Stimulated activated memory B cell treated with anti-CD40 and anti-IgM and Interleukin-4, amounts not matched to agents 10 μg/mL and 1 μg/mL and 100 μg/mL, for 72 hours (primary cell): ENCODE measurements at places on chromosomes 11 and 22.

GRCh38 chr22:44172370-44173108 is 8.2 kb upstream of the PARVG start:
- peak; percentile 97 for ATAC-seq

GRCh38 chr11:75770102-75770501 is 1.5 kb downstream of the DGAT2 start:
- ATAC-seq, result no peak

GRCh38 chr11:72439455-72439854 is 5.1 kb upstream of the CLPB start:
- no peak for ATAC-seq

- ATAC-seq, result no peak
Measured at GRCh38 chr11:32701616-32702015, 92.8 kb downstream of the CCDC73 start.

- no peak for ATAC-seq
Measured at GRCh38 chr11:27263046-27263445, 100.0 kb downstream of the CCDC34 start.

- peak; percentile 89 for ATAC-seq
Measured at GRCh38 chr22:43798492-43798891, 13.6 kb downstream of the EFCAB6 start.

- ATAC-seq, result no peak
Measured at GRCh38 chr22:44580176-44581095, 82.4 kb upstream of the RTL6 start.

DNA sequence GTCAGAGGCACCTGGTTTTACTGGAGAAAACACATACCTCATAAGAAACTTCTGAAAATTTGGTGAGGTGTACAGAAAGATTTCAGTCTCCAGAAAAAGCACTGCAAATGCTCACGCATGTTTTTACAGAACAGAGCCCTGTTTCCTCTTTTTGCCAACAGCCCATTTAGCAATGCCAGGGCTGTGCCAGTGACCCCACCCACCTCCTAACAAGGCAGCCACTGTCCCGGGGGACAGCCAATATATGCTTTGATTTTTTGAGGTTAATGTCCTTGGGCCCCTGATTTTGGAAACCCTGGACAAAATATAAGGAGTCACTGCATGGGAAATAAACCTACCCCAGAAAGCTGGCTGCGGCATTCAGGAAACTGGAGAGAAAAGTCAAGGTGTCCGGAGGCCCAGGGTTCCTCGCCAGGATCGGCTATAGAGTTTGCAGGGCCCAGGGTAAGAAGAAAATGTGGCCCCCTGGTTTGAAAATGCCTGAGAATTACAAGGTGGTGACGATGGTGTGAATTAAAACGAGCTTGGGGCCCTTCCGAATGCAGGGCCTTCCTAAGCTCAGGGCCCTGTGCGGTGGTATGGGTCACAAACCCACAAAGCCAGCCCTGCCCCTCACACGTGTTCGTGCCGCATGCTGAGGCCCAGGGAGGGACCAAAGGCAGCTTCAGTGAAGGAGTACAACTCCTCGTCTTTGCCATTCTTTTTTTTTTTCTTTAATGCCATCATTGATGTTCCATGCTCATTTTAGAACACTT is 71.1 kb upstream of the WNT7B start:
- ATAC-seq, result peak; percentile 35

DNA sequence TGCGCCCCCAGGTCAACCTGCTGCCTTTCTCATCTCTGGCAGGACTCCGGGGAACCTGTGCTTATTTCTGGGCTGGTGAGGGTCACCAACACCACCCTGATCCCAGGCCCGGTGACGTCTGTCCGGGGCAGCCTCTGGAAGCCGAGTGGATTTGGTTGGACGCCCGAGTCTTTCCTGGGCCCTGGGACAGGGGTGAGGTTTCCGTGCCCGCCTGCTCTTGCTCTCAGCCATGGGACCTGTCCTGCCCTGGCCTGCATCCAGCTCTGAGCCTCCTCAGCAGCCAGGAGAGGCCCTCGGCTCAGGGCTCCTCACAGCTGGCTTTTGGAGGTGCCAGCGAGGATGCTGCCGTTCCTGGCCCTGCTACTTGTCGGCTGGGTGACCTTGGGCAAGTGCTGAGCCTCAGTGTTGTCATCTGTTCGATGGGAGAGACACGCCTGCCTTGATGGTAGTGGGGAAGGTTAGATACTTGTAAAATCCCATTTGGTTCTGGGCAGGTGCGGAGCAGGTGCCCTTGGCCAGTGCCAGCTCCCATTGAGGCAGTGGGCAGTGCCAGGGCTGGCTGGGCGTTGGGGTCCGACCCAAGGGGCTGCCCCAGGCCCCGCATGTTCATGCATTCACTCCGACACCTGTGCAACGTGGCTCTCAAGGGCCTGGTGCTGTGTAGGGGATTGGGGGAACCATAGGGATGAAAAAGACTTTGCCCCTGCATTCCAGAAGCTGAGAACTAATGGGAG is 58.9 kb upstream of the THY1 start:
- ATAC-seq, result no peak

GRCh38 chr11:1252371-1253102 is 29.7 kb downstream of the MUC5B start:
- ATAC-seq, result no peak

GRCh38 chr11:34454308-34455032 is 15.7 kb downstream of the CAT start:
- ATAC-seq, result no peak

DNA sequence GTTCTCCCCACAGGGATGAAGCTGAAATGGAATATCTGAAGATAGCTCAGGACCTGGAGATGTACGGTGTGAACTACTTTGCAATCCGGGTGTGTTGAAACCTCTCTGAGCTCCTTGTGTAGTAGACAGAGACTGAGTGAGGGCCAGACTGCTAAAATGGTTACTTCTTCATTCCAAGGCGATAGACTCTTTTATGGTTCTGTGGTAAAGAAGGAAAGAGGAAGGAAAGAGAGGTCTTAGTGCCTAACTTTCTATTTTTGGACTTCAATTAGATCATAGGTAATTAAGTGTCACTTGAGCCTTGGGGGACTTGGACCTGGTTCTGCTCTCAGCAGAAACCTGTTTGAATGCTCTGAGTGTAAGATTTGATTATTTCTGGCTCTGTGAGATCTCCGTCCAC is 54.7 kb downstream of the NF2 start:
- ATAC-seq, result no peak

- no peak for ATAC-seq
Measured at GRCh38 chr22:41561788-41562187, 978 bp downstream of the CSDC2 start.

DNA sequence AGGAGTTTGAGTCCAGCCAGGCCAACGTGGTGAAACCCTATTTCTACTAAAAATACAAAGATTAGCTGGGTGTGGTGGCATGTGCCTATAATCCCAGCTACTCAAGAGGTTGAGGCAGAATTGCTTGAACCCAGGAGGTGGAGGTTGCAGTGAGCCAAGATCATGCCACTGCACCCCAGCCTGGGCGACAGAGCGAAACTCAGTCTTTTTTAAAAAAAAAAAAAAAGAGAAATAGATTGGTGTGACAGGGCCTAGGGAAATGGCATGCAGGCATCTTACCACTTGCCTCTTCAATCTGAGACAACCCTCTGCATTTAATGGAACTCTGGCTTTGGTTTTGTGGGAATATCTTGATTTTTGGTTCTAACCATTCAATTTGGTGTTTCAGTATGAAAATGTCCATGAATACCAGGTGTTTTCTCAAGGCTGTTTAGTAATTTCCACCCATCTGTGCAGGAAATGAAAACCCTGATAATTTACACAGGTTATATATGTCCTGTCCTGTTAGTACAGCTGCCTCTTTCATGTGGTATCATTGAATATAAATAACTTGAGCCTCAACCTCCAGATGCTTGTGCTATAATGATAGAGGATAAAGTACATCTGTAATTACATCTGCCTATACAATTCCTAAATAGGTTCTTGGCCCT is 8.4 kb downstream of the XBP1 start:
- ATAC-seq, result peak; percentile 73

DNA sequence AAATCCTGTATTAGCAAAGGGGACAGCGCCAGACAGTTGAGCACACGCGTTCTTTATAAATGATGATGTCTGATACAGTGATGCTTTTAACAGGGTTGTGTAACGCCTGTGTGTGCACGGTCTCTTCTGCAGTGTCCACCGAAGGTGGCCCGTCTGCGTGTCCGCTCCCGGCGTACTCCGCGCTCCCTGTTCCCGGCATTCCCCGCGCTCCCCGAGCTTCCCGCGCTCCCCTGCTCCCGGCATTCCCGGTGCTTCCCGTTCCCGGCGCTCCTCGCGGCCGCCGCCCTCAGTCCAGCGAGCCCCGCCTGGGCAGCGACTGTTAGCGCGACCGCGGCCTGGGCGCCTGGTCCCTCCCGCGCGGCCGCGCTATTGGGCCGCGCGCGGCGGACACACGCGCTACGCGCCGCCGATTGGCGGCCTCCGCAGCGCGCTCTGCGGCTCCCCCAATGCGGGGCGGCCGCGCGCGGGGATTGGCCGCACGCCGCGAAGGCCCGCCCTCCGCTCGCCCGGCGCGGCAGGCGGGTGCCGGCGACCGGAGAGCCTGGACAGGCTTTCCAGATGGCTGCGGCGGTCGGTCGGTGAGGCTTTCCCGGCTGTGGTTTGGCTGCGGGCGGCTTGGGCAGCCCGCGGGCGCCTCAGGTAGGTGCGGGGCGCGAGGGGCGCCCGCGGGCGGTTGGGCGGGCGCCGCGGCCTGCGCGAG is at the start of gene DGCR8:
TSS of gene DGCR8 (plus strand) at position 497 of the 700 bp plus-strand sequence. CDS start 5,723 bp downstream, outside the sequence.
- ATAC-seq, result peak; percentile 97

DNA sequence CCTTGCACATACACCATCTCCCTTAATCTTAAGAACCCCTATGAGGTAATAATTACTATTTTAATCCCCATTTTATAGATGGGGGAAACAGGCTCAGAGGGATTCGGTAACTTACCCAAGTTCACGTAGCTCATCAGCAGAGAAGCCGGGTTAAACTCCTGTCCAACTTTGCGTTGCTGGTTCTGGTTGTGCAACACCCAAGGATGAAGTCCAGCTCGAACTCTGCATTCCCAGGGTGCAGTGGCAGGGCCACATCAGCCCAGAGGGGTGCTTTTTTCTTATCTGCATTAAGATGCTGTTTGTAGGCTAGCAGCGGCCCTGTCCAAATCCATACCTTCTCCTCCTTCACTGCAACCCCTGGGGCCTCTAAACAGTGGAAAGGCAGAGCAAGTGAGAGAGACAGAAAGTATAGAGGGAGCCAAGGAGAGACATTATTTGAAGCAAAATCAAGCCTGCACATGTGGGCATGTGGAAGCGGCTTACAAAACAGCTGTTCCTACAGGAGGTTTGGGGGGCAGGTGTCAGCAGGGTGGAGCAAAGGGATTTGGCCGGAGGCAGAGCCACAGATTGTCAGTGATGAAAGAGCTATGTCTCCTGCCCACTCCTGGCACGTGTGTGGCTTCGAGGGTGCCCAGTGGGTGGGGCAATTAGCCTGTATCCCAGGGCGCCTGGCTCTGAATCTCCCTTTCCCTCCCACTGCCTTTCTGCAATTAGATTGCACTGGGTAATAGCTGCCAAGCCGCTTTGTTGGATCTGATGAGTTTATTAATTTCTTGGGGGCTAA is 129.5 kb upstream of the TBCEL start:
- no peak for ATAC-seq

DNA sequence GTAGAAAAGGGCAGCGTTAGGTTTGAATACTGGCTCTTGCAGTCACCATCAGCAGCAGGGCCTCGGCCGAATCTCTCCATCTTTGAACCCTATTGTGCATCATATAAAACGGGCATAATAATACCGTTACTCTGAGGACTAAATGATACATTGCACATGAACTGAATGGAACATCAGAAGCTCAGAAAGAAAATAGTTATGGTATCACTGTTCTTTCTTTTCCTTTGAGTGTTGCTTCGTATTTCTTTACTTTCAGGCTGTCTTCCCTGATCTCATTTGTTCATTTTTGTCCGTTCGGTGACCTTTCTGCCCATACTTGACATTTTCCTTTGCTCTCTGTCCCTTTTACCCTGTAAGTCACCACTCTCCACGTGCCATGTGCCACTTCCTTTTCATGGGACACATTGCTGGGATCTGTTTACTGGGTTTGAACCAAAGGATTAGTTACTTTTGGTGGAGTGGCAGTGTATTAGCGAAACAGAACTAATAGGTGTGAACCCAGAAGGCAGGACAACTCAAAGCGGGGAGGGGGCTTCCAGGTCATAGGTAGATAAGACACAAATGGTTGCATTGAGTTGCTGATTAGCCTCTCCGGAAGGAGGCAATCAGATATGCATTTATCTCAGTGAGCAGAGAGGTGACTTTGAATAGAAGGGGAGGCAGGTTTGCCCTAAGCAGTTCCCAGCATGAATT is 717 bp upstream of the ZNF202 start:
- no peak for ATAC-seq

GRCh38 chr22:25629613-25630012 is 65.1 kb downstream of the GRK3 start:
- no peak for ATAC-seq

DNA sequence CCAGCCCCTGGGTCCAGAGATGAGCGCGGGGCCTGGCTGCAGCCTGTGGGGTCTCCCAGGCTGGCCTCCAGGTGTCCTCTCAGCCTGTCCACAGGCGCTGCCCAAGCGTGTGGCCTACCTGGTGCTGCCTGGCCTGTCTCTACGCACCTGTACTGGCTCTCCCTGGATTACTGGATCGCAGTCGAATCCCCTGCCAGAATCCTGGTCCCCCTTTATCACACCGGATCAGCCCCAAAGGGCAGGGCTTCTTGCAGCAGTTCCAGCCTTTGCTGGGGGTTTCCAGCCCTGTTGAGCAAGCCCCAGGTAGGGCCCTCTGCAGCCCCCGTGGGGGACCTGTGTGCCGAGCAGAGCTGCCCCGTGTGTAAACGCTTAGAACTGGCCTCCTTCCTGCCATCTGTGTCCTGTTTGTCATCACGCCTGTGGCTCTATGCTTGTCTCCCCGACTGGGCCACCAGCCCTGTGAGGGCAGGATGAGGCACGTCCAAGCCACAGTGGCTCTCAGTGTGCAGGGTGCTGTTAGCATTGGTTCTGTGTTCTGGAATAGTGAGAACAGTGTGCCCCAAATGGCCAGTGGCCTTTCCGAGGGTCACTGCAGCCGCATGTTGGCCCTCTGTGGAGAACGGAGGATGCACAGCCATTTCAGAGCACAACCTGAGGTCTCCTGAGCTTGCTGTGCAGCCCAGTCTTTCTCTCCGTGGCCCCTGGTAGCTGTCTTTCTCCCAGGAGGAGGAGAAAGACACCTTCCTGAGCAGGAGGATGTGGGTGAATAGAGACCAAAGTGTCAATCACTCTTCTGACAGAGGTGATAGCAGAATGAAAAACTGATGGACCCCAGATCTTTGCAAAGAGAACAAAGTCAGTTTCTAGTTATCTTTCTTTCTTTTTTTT is 13.9 kb upstream of the TXNRD2 start:
- ATAC-seq, result peak; percentile 26

DNA sequence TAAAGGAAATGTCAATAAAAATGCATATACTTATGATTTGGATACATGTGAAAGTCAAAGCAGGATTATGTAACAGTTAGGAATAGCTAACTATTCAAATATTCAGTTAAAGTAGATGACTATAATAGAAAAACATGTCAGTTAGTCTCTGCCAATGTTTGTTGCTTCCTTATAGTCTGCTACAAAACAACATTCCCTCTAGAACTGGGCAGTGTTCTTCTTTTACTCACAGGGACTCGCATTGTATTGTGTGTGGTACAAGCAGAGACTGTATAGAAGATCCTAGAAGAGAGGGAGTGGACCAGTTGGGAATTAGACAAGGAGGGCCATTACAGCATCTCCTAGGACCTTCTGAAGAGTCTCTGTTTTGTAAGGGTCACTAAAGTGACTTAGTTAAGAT is 10.6 kb downstream of the ACAT1 start:
- no peak for ATAC-seq

- no peak for ATAC-seq
Measured at GRCh38 chr11:35139722-35140282, 831 bp downstream of the CD44 start.

GRCh38 chr11:118175993-118176777 is at the start of gene SCN2B:
Gene SCN2B (minus strand): TSS chr11:118176639. CDS start chr11:118176431, 208 bp downstream.
- ATAC-seq, result no peak
